ENCODE measurements at places on chromosomes 6 and 20. TPM values are rescaled to one million over a fixed set of nuclear protein-coding genes. Genes with fewer than 3 reads are reported as not detected.

GRCh38 chr20:24102749-24103333, 114.3 kb upstream of the GGTLC1 start:
- no peaks in the 10 kb centered on the region for H3K27me3 ChIP-seq
- no peak for DNase-seq
- H3K27ac ChIP-seq = no peak overlapping the region
- no peak overlapping the region for H3K4me3 ChIP-seq

DNA sequence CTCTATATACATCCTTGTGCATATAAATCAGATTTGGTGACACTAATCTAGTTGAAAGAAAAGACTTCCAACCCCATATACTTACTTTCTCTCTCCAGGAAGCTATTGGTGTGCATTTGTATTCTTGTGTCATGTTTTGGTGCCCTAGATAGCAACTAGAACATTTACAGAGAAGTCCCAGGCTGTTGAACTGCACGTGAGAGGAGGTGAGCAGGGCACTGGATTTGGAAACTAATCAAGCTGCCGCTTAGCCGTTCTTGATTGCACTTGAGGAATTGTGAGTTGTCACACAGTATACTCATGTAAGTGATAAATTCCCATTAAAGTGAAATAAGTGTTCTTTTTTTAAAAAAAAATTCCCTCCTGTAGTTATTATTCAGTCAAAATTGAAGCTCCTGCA, 7.6 kb downstream of the WRNIP1 start:
- no peaks in the 10 kb centered on the region for H3K27me3 ChIP-seq
- H3K27ac ChIP-seq = peak overlapping the region; percentile 48
- peaks cover 4% of the 10 kb centered on the region for H3K4me1 ChIP-seq
- no peak for DNase-seq
- no peaks in the 10 kb centered on the region for H3K36me3 ChIP-seq

DNA sequence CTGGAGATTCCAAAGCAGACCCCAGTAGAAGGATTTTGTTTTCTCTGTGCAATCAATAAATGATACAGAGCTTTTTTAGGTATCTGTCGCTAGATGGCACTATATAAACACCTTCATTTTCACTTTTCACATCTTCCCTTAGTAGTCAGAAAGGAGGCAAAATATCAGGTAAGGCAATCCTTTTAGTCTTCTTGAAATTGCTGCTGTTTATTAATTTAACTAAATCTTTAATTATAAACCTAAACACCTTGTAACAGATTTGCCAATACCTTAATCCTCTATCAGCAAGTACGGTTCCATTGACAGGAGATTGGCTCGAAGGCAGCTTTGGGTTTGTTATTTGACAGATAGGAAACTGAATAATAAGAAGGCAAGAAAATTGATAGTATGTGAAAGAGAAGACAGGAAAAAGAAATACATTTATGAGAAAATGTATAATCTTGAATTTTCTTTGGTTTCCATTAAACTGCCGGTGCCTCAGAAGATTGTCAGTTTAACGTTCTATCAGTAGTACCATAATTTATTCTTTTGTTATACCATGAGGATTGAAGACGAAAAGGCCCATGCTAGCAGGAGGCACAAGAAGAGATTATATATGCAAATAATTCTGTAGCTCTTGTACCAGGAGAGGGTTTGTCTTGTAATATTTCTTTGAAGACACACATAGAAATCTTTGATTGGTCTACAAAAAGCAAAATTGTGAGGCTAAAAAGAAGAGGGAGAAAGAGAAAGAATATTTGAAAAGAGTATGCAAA, 23.5 kb upstream of the IBTK start:
- no peaks in the 10 kb centered on the region for H3K4me1 ChIP-seq
- no peak overlapping the region for H3K4me3 ChIP-seq
- H3K27me3 ChIP-seq = no peaks in the 10 kb centered on the region
- H3K27ac ChIP-seq = no peak overlapping the region
- DNase-seq = no peak

- no peaks in the 10 kb centered on the region for H3K36me3 ChIP-seq
- DNase-seq = no peak
- peaks cover 1% of the 10 kb centered on the region for H3K27me3 ChIP-seq
- H3K27ac ChIP-seq = no peak overlapping the region
- no peaks in the 10 kb centered on the region for H3K4me1 ChIP-seq
Measured at GRCh38 chr6:30960907-30961673, 20.3 kb downstream of the MUCL3 start.

Gene SEMG1
- total RNA-seq = not detected

All from aorta (tissue), 5 donors.